ENCODE measurements at places on chromosomes 12 and 14.

GRCh38 chr12:57666897-57667296 lies 27.0 kb upstream of the OS9 start:
- DNase-seq = no peak

GRCh38 chr12:2974560-2974971 lies 15.4 kb downstream of the TEAD4 start:
- no peak for DNase-seq

GRCh38 chr14:29749829-29750228 lies 177.8 kb downstream of the PRKD1 start:
- DNase-seq = no peak

GRCh38 chr12:18752280-18752920 lies 14.5 kb downstream of the CAPZA3 start:
- peak; percentile 90 for DNase-seq

DNA sequence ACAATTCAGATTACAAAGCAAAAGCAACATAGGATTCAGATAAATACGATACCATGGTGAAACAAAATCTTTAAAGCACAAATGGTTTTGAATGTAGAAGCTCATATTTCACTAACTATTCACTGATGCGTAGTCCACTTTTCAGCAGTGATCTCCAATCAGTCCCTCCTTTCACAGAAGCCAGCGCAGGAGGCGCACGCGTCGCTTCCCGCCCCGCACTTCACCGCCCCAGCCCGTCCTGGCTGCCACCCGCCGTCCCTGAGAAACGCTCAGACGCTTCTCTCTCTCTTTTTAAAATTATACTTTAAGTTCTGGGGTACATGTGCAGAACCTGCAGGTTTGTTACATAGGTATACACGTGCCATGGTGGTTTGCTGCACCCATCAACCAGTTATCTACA lies 19.8 kb upstream of the CHFR start:
- no peak for DNase-seq

DNA sequence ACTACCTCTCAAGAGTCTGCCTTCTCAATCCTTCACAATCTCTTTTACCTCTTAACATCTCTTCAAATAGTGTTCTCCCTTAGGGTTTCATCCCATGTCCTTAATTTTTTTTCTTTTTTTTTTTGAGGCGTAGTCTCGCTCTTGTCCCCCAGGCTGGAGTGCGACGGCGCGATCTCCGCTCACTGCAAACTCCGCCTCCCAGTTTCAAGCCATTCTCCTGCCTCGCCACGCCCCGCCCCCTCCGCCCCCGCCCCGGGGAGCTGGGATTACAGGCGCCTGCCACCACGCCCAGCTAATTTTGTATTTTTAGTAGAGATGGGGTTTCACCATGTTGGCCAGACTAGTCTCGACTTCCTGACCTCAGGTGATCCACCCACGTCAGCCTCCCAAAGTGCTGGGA lies 7.0 kb upstream of the BCAT1 start:
- DNase-seq = no peak

DNA sequence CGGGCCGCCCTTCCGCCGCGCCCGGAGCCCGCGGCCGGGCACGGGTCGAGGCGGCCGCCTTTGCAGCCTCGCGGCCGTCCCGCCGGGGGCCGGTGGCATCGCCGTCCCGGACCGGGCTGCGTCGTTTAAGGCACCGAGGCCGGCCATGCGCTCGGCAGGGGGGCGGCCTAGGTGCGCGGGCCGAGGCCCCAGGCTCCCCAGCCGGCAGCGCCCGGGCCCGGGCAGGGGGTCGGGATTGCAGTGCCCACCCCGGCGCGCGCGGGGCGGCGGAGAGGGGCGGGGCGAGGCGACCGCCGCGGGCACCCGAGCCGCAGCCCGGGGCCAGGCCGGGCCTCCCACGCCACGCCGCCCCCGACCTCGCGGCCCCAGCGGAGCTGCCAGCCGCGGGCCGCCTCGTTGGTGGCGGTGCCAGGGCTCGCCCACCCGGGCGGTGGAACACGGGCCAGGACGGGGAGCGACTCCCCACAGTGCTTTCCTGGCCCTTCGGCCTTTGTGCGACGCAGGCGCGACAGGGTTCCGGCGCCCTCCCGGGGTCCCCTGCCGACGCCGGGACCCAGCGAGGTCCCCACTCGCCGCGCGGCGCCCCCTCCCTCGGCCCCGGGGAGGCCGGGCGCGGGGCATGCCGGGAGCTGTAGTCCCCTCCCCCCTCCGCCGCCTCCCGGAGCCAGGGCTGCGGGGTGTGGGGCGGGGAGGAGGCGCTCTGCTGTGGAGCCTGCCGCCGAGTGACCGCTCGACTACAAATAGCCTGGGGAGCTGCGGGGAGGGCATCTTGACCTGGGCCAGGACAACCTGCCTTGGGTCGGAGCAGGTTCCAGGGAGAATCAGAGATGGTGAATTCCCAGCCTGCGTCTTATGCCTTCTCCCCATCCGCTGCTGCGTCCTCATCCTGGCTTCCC lies 769 bp downstream of the FKBP4 start:
- peak; percentile 49 for DNase-seq

DNA sequence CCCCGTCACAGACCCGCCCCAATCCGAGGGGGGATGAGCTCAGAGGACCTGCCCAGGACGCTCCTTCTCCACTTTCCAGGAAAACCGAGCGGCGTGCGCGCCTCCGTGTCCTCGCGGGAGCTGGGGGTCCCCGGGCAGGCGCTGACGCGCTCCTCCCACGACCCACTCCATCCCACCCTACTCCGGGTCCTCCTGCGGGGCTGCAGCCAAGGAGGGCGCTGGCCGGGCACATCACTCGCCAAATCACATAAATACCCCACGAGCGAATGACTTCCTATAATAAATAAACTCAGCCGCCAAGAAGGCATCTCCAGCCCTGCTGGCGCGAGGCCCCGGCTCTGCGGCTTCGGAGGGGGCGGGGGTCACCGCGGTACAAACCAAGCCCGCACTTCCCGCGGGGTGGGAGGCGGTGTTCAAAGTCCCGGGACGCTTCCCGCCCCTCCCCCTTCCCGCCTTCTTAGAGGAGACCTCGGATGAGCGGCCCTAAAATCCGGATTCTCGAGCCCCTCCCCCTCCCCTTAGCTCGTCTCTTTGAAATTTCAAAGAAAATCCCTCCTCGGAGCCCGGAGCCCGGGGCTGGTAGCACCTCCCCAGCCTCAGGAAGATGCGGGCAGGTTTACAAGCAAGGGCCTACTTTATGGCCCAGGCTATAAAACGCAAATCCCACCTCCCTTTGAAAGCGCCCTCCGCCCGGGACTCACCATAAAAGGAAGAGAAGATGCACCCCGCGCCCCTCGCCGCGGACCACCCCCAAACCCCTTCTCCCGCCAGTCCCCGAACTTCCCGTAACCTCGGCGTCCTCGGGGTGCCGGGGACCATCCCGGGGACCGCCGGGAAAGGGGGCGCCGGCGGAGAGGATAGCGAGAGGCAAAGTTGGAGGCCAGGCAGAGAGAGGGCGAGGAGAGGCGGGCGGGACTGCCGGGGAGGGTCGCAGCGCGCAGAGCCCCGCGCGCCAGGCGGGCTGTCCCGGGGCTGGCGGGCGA lies 712 bp upstream of the FZD10 start:
- DNase-seq = no peak

- DNase-seq = no peak
Measured at GRCh38 chr12:40225984-40226602, 1.3 kb downstream of the LRRK2 start.

DNA sequence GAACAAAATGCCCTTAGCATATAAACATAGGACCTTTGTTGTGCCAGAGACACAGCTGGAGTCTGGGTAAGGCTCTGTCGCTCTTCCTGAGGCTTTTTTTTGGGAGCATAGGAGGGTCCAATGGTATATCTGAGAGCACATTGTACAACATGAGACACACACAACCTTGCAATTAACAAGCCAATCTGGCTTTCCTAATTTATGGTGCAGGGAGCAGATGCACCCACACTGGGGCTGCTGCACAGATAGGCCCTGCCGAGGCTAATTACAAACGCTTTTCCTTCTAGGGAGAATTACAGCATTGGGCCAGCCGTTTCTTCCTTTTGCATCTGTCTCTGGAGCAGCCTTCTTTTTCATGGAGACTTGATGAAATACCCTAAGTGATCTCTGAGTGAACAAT lies 75.0 kb upstream of the OVCH1 start:
- no peak for DNase-seq

DNA sequence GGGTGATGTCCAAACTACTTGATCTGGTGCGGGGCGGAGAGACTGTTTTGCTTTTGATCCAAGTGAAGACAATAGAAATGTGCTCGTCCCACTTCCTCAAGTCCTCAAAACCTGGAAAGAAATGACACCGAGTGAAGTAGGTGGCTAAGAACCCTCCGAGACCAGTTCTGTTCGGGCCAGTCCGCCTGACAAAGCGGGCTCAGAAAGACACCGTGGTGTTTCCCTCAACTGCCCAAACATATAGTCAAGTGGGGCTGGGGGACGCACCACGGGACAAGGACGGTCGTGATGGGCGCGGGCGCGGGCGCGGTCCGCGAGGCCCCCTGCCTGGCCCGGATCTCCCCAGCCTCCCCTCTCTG lies 1.6 kb downstream of the PHLDA1 start:
- DNase-seq = peak; percentile 74

GRCh38 chr12:65567820-65568219 lies 256.5 kb upstream of the HMGA2 start:
- no peak for DNase-seq

- no peak for DNase-seq
Measured at GRCh38 chr12:65608319-65608916, 215.9 kb upstream of the HMGA2 start.

DNA sequence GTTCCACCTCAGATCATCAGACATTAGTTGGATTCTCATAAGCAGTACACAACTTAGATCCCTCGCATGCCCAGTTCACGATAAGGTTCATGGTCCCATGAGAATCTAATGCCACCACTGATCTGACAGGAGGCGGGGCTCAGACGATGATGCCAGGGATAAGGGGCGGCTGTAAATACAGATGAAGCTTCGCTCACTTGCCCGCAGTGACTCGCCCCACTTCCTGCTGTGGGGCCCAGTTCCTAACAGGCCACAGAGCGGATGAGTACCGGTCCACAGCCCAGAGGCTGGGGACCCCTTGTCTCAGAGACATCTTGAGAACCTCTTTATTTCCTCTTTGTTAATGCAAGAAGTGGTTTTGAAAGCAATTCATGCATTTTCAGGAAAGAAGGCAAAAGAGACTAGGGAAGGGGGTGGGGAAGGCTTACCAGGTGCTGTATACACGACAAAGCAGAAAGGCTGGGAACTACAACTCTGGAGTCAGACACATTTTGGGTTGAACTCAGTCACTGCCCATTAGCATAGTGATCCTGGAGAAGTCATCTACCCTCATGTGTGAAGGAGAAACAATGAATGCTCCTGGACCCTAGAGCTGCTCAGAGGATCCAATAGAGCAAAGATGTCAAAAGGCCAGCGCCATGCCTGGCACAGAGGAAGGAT lies 68.7 kb downstream of the EID3 start:
- no peak for DNase-seq

DNA sequence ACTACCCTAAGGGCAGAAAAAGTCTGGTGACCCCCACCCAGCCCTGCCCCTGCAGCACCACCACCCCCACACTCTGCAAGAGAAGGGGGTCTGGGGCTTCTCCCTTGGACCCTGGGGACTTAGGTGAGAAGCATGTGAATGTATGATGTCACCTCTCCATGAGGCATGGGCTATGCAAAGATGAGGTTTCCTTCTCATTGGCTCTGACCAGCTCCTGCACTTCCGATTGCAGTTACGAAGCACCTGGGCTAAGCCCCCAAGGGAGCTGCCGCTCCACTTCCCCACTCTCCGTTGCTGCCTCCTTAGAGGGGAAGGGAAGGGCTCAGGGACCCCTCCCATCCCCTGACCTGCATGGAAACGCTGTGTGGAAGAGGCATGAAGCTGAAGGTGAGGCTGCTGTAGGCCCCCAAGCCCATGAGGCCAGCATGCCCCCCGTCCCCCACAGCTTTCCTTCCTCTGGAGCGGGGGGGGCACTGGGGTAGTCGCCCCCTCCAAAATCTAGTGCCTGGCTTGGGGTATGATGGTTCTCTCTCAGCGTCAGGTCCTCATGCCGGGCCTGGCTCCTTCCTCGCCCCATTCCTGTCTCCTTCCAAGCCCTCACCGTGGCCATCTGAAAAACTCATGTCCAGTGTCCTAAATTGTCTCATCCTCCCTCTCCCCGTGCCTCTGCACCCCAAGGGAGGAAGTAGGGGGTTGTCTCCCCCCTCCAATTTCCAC lies 5.5 kb upstream of the DDX23 start:
- no peak for DNase-seq

- DNase-seq = peak; percentile 68
Measured at GRCh38 chr12:106170285-106170684, 31.5 kb upstream of the NUAK1 start.

DNA sequence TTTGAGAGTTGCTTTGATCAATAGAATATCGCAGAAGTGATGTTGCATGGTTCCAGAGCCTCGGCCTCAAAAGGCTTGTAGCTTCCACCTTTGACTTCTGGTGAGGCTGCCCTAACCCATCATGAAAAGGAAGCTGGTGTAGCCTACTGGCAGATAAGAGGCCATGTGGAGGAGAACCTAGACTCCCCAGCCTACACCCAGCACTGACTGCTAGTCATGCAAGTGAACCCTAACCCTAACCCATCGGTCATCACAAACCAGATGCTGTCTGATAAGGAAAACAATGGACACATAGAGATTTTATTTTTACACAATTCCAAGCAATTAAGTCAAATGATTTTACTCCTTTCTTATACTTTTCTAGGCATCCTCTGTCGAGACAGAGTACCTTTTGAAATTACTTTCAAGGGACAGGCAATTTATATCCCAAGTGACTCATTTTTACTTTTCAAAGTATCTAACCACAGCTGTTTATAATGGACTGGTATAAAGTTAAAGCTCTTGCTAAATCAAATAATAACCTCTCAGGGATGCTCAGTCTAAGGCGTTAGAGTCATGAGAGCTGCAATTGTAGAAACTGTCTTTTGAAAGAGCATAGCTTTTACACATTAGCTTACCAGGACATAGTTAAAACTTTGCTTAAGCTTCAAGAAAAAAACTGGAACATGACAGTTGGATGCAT lies 17.6 kb downstream of the PTPRB start:
- no peak for DNase-seq

DNA sequence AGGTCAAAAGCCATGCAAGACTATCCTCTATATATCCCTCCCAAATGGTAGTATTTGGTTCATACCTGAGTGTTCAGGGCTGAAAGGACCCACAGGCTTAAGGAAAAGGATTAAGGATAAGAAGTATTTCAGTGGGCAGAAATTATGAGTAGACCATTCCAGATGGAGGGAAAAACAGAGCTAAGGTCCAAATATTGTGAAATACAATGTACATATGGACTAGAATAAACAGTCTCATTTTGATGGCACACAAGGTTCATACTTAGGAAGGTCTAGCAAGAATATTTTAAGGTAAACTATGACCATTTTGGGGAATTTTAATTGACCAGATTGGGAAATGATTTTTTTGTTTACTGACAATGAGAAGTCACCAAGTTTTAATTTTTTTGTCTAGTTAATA lies 124.6 kb downstream of the PRKD1 start:
- no peak for DNase-seq

DNA sequence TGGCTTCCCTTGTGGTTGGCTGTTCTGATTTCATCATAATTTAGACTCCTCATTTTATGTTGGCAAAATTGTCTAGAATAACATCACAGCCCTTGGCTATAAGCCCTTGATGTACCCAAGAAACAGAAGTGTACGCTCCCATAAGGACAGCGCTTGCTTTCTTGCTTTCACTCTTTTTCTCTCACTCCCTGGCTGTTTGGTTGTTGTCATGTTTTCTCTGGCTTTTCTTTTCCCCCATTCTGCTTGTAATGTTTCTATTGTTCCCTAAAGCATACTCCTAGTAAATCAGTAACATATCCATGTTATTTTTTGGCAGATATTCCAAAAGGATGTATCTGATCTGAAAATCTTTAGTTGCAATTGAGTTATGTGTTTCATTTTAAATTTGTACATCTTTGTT lies 530.5 kb downstream of the NOVA1 start:
- DNase-seq = no peak

- DNase-seq = peak; percentile 98
Measured at GRCh38 chr12:47820631-47821345, 1.1 kb upstream of the HDAC7 start.
